ENCODE measurements at places on chromosomes 12 and 14.

GRCh38 chr14:33793398-33794110 lies 157.3 kb downstream of the EGLN3 start:
- DNase-seq = no peak

- no peak for DNase-seq
Observed at GRCh38 chr14:74711651-74712050, 1.2 kb downstream of the AREL1 start.

GRCh38 chr12:57320639-57321038 lies 69.7 kb upstream of the STAC3 start:
- no peak for DNase-seq

- no peak for DNase-seq
Observed at GRCh38 chr12:71415336-71416231, 24.0 kb upstream of the LGR5 start.

- DNase-seq = no peak
Observed at GRCh38 chr14:61621444-61621843, 73.9 kb upstream of the HIF1A start.

Data from NCI-H1436 treated with DMSO at 0.1 percent for 48 hours (cell line).